Naive thymus-derived CD8-positive, alpha-beta T cell (primary cell): ENCODE measurements at places on chromosomes 5 and 9. TPM values are rescaled to one million over a fixed set of nuclear protein-coding genes. Genes with fewer than 3 reads are reported as not detected.

GRCh38 chr5:131821221-131821620, 24.4 kb upstream of the FNIP1 start:
- H3K27me3 ChIP-seq, result no peaks in the 10 kb centered on the region
- H3K4me3 ChIP-seq, result no peak overlapping the region
- peaks cover 7% of the 10 kb centered on the region for H3K4me1 ChIP-seq
- peaks cover 2% of the 10 kb centered on the region for H3K36me3 ChIP-seq

DNA sequence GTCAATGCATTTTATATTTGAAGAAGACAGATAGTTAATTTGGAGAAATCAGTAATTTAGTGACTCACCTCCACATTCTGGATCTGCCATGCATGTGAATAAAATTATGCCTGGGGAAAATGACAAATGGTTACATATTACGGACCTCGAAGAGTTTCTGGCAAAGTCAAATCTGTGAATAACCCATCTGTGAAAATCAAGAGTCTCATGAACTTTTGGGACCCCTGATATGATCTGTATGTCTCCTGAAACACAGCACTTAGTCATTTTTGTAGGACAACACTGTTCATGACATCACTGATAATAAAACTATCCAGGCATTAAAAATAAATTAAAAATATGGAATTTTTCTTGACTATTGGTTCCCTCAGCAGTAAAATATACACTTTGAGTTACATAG, 584.5 kb downstream of the TLE4 start:
- DNase-seq, result no peak
- H3K4me1 ChIP-seq, result no peaks in the 10 kb centered on the region
- no peaks in the 10 kb centered on the region for H3K36me3 ChIP-seq

DNA sequence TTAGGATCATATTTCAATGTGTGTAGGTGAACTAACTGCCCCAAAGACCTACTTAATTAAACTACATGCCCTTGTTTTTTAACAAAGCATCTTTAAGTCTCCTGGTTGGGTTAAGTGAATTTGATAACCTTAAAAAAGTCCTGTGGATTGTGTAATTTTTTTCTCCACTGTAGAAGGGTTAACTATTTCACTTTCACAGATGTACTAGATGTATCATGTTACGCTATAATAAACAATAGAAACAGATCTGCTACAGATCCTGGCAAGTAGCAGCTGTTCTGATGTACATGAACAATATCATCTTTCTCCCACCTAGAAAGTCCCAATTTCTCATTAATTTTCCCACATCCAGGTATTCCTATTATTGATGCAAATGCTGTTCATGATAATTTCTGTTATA, 18.9 kb downstream of the KIF24 start:
- no peaks in the 10 kb centered on the region for H3K36me3 ChIP-seq
- H3K27ac ChIP-seq, result no peak overlapping the region
- DNase-seq, result no peak
- H3K27me3 ChIP-seq, result no peaks in the 10 kb centered on the region
- H3K4me1 ChIP-seq, result no peaks in the 10 kb centered on the region

- no peak overlapping the region for H3K27ac ChIP-seq
- no peaks in the 10 kb centered on the region for H3K4me1 ChIP-seq
- H3K4me3 ChIP-seq, result no peak overlapping the region
- no peak for DNase-seq
- H3K27me3 ChIP-seq, result no peaks in the 10 kb centered on the region
- H3K36me3 ChIP-seq, result no peaks in the 10 kb centered on the region
Observed at GRCh38 chr5:11785771-11786352, 118.4 kb downstream of the CTNND2 start.

- peaks cover 91% of the 10 kb centered on the region for H3K27me3 ChIP-seq
- H3K4me1 ChIP-seq, result no peaks in the 10 kb centered on the region
- no peak for DNase-seq
- H3K4me3 ChIP-seq, result no peak overlapping the region
- no peaks in the 10 kb centered on the region for H3K36me3 ChIP-seq
Observed at GRCh38 chr9:88826771-88827181, 164.5 kb upstream of the S1PR3 start.

- peak; percentile 46 for DNase-seq
- H3K27me3 ChIP-seq, result no peaks in the 10 kb centered on the region
- peaks cover 30% of the 10 kb centered on the region for H3K4me1 ChIP-seq
- H3K27ac ChIP-seq, result peak overlapping the region; percentile 81
Observed at GRCh38 chr5:68216245-68217046, 890 bp downstream of the PIK3R1 start.

DNA sequence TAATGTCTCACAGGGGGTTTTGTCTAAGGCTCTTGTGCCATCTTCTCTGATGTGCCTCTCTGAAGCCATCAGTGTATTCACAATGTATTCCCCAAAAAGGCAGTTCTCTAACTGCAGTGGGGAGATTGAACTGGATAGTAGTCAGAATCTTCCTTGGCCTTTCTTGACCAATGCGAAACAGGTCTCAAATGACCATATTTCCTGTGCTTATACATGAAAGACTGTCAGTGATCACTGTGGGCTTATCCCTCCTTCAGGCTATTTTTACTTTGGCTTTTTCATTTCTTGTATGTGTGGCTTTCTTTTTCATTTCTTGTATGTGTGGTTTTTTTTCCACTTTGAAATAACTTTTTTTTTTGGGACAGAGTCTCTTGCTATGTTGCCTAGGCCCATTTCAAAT, 19.7 kb downstream of the HMGXB3 start:
- DNase-seq, result no peak
- H3K4me1 ChIP-seq, result no peaks in the 10 kb centered on the region
- no peak overlapping the region for H3K27ac ChIP-seq
- H3K4me3 ChIP-seq, result no peak overlapping the region
- no peaks in the 10 kb centered on the region for H3K27me3 ChIP-seq

DNA sequence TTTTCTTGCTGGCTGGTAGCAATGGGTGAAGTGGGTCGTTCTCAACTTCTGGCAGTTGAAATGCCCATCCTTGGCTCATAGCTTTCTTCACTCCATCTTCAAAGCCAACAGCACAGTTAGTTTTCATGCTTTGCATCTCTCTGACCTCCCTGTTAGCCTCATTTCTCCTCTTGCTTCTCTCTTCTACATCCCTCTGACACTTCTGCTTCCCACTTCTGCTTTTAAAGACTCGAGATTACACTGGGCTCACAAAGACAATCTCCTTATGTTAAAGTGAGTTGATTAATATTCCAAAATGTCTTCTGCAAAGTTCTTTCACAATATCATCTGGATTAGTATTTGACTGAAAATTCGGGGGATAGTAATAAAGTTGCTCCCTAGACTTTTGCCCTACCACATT, 684.8 kb upstream of the CCNG1 start:
- H3K4me3 ChIP-seq, result no peak overlapping the region
- no peaks in the 10 kb centered on the region for H3K36me3 ChIP-seq
- H3K4me1 ChIP-seq, result no peaks in the 10 kb centered on the region
- H3K27ac ChIP-seq, result no peak overlapping the region
- no peak for DNase-seq

GRCh38 chr9:125536776-125537175, 170.2 kb downstream of the MAPKAP1 start:
- H3K4me1 ChIP-seq, result peaks cover 9% of the 10 kb centered on the region
- peaks cover 38% of the 10 kb centered on the region for H3K36me3 ChIP-seq
- no peaks in the 10 kb centered on the region for H3K27me3 ChIP-seq
- no peak overlapping the region for H3K27ac ChIP-seq
- DNase-seq, result no peak
- H3K4me3 ChIP-seq, result no peak overlapping the region

- peak overlapping the region; percentile 25 for H3K4me3 ChIP-seq
- no peak for DNase-seq
- no peaks in the 10 kb centered on the region for H3K36me3 ChIP-seq
- H3K27ac ChIP-seq, result peak overlapping the region; percentile 36
- peaks cover 9% of the 10 kb centered on the region for H3K4me1 ChIP-seq
- H3K27me3 ChIP-seq, result peaks cover 28% of the 10 kb centered on the region
Observed at GRCh38 chr9:132780230-132781007, 97.7 kb downstream of the AK8 start.

DNA sequence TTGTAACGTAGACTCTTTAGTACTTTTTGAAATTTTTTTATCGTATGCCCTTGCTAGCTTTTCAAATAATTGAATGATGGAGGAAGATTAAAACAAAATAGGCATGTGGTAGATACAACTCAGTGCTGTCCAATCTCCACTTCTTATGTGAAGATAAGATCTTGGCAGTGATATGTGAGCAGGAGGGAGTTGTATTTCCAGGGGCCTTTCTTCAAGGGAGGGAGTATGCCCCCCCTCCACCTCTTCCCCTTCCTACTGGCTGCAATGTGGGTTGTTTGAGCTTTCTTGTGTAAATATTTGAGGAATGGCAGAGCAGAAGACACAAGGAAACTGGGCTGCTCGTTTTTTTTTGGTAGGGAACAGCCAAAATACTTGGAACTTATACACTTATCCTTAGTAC, 374.9 kb downstream of the PSAT1 start:
- no peaks in the 10 kb centered on the region for H3K36me3 ChIP-seq
- no peaks in the 10 kb centered on the region for H3K4me1 ChIP-seq
- no peaks in the 10 kb centered on the region for H3K27me3 ChIP-seq
- DNase-seq, result no peak
- H3K4me3 ChIP-seq, result no peak overlapping the region

- no peak overlapping the region for H3K4me3 ChIP-seq
- H3K27ac ChIP-seq, result no peak overlapping the region
- DNase-seq, result no peak
- H3K36me3 ChIP-seq, result no peaks in the 10 kb centered on the region
Observed at GRCh38 chr9:73643379-73644013, 491.8 kb downstream of the ANXA1 start.

- H3K27ac ChIP-seq, result no peak overlapping the region
- DNase-seq, result no peak
- H3K27me3 ChIP-seq, result no peaks in the 10 kb centered on the region
- peaks cover 6% of the 10 kb centered on the region for H3K4me1 ChIP-seq
- H3K4me3 ChIP-seq, result no peak overlapping the region
Observed at GRCh38 chr9:134566936-134567335, 74.7 kb upstream of the COL5A1 start.

DNA sequence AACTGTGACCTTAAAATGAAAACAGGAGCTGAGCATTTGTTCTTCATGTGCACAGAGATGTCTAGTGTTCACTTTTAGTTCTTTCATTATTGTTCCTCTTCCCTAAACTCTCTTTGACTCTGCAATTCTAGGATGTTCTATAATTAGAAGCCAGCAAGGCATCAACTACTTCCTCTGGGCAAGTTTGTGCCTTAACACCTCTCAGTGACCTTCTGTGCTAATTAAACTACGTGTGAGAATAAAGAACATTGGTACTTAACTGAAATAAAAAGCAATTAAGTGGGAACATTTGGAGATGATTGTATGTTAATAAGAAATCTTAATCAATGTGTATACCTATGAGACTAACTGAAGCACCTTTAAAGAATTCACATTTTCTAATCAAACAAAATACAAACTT, 242.8 kb downstream of the RASEF start:
- no peaks in the 10 kb centered on the region for H3K27me3 ChIP-seq
- no peaks in the 10 kb centered on the region for H3K36me3 ChIP-seq
- no peaks in the 10 kb centered on the region for H3K4me1 ChIP-seq
- no peak for DNase-seq
- H3K27ac ChIP-seq, result no peak overlapping the region
- H3K4me3 ChIP-seq, result no peak overlapping the region

DNA sequence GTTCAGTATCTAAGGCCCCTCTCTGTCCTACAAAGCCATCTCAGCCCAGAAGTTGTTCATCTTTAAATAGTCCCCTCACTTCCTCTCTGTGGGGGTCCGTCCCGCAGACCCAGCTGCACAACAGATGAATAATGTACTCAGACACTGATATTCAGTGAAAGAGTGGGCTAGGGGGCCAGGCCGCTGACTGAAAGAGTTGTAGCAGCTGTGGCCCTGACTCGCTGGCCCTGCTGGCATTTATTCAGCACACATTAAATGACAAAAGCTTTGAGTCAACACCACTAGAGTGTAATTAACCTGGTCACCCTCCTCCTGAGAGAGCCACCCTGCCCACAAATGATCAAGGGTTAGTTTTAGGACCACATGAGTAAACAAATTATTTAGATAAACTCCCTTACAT, 76.3 kb downstream of the MED10 start:
- H3K4me3 ChIP-seq, result no peak overlapping the region
- no peaks in the 10 kb centered on the region for H3K4me1 ChIP-seq
- no peaks in the 10 kb centered on the region for H3K36me3 ChIP-seq

GRCh38 chr9:21653589-21653988, 148.8 kb upstream of the MTAP start:
- H3K4me1 ChIP-seq, result peaks cover 3% of the 10 kb centered on the region
- no peak overlapping the region for H3K4me3 ChIP-seq
- no peaks in the 10 kb centered on the region for H3K36me3 ChIP-seq
- H3K27ac ChIP-seq, result no peak overlapping the region
- H3K27me3 ChIP-seq, result no peaks in the 10 kb centered on the region

- no peaks in the 10 kb centered on the region for H3K36me3 ChIP-seq
- H3K4me1 ChIP-seq, result peaks cover 79% of the 10 kb centered on the region
- H3K27ac ChIP-seq, result no peak overlapping the region
- H3K4me3 ChIP-seq, result no peak overlapping the region
- DNase-seq, result no peak
- H3K27me3 ChIP-seq, result no peaks in the 10 kb centered on the region
Observed at GRCh38 chr5:142847898-142848790, 78.0 kb downstream of the ARHGAP26 start.

GRCh38 chr5:167217097-167217743, 1074.2 kb upstream of the WWC1 start:
- no peaks in the 10 kb centered on the region for H3K4me1 ChIP-seq
- no peak overlapping the region for H3K4me3 ChIP-seq

DNA sequence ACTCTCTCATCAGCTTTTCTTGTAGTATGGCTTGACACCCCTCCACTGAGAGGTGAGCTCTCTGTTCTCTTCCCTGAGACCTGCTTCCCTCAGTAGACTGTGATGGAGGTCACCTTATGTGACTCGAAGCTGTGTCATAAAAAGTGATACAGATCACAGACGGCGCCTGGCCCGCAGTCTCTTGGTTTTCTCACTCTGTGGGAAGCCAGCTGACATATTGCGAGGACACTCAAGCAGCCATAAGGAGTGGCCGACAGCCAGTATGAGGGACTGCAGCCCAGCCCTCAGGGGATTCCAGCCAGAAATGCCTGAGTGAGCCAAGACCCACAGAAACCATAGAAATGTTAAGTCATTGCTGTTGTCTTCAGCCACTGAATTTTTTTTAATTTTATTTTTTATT, 38.0 kb downstream of the GADD45G start:
- no peaks in the 10 kb centered on the region for H3K36me3 ChIP-seq
- no peak overlapping the region for H3K4me3 ChIP-seq
- H3K27me3 ChIP-seq, result peaks cover 2% of the 10 kb centered on the region
- no peak for DNase-seq
- no peak overlapping the region for H3K27ac ChIP-seq

DNA sequence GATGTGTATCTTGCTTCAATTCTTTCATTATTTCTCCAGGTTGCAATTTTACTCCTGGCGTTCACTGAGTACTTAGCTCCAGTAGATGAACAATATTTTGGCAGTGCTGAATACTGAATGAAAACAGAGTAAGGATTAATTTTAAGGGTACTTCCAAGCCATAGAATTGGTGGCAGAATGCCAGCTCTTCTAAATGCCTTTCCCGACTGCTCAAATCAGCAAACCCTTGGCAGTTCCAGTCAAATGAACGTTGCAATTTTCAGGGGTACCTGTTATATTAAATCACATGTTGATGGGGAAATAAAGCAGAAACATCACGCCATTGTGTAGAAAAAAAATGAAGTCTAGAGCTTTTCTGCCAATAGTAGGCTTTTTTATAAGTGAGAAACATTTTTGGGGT, 282.4 kb upstream of the RPS23 start:
- no peak overlapping the region for H3K4me3 ChIP-seq
- H3K27ac ChIP-seq, result no peak overlapping the region
- no peaks in the 10 kb centered on the region for H3K4me1 ChIP-seq
- H3K27me3 ChIP-seq, result no peaks in the 10 kb centered on the region
- H3K36me3 ChIP-seq, result no peaks in the 10 kb centered on the region

HACD4 gene
- 11.5 TPM for total RNA-seq

ANKRD18A gene
- 2.8 TPM for total RNA-seq

SH3RF2 gene
- total RNA-seq, result not detected

IL4 gene
- not detected for total RNA-seq

ARHGEF37 gene
- not detected for total RNA-seq

GLRA1 gene
- total RNA-seq, result not detected

CCL27 gene
- not detected for total RNA-seq

ADAMTS19 gene
- not detected for total RNA-seq

CACFD1 gene
- 4.4 TPM for total RNA-seq

C5 gene
- 1.1 TPM for total RNA-seq
